ENCODE measurements at places on chromosomes 1 and 21.

GRCh38 chr1:234617131-234617985, 7.4 kb upstream of the IRF2BP2 start:
- DNase-seq = no peak

DNA sequence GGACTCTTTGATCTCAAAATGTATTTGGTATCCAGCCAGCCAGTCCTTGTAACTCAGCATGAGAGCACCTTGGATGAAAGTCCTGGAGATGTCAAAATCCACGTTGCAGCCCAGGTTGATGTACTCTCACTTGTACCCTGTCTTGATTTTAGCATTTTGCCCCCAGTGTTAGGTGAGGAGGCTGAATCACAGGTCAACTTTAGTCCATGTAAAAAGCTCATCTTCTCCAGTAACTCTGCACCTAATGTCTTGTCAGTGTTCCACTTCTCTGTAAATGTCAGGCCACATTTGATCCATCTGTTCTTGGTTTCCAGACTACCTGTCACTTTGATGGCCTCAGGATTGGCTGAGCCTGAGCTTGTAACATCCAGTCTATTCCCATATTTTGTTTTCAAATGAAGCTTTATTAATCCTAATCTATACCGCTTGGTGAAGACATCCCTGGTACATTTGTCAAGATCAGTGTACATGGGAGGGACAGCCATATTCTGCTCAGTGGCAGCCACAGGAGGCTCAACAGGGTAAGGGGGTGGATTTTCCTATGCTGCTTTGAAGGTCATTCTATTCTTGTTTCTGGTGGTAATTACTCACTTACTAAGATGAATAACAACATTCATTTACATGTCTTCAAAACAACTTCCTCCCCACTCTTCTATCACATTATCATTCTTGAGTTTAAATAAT, 24.1 kb upstream of the FCRL3 start:
- DNase-seq = no peak

DNA sequence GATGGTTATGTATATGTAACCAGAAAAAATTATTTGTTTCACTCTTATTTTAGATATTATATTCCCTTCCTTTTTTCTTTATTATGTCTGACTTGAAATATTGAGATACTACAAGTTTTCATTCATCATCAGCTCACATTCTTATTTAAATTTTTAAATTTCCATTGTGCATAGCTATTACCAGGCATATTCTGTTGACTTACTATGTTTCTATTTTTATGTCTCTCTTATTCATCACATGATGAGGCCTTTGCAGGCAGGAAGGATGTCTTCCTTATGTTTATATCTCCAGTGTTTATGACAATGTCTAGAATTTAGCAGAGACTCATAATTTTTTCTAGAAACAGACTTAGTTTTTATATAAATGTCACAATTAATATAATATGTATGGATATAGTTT, 221.9 kb upstream of the KCTD3 start:
- DNase-seq = no peak

DNA sequence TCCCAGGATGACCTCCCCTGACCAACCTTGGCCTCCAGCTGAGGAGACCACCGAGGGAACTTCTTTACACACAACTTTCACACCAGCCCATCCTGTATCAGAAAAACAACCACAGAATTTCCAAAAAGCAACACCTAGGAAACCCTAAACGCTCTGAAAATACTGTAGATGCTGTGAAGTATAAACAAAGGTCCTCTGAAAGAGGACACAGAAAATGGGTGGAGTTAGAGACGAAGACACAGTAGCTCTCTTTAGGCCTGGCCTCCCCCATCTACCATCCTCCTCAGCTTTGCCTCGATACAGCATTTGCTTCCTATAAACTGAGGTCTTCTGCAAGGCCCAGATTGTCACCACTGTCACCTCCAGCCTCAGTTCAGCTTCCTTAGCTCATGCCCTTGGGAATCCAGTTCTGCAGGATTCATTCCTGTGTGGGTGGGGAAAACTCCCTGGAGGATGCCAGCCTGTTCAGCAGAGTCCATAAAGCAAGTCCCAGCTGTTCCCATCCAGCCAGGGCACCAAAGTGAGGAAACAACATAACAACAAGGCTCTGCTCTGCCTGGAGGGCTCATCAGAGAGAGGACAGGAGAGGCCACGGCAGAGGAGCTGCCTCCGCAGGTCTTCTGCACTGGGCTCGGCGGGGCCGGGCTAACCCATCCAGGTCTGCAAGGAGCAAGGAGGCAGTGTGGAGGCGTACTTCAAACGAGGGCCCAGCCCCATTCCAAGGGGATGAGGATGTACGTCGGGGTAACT, 15.0 kb downstream of the PIK3C2B start:
- DNase-seq = no peak

- DNase-seq = no peak
These were observed 19.3 kb upstream of the POFUT2 start for GRCh38 chr21:45306832-45307571.

GRCh38 chr1:59100708-59101374, 196.1 kb upstream of the FGGY start:
- DNase-seq = no peak

- DNase-seq = no peak
These were observed 231.7 kb upstream of the SGIP1 start for GRCh38 chr1:66302184-66302742.

All from T-helper 2 cell (primary cell).